CD4-positive, alpha-beta T cell treated with Interleukin-1 beta for 1 hour (primary cell): ENCODE measurements at places on chromosomes 3 and 15.

- DNase-seq = no peak
Measured at GRCh38 chr15:84715441-84716035, 401 bp downstream of the SEC11A start.

DNA sequence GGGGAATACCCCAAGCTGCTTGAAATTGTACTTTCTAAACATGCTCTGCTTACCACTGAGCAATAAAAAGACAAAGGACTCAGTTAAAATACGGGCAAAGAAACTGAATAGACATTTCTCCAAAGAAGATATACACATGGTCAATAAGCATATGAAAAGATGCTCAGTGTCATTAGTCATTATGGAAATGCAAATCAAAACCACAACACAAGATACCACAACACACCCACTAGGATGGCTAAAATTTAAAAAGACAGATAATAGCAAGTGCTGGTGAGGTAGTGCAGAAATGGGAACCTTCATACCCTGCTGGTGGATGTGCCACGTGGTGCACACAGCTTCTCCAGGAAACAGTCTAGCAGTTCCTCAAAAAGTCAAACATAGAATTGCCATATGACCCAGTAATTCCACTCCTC is 21.3 kb downstream of the LRIG1 start:
- DNase-seq = no peak

DNA sequence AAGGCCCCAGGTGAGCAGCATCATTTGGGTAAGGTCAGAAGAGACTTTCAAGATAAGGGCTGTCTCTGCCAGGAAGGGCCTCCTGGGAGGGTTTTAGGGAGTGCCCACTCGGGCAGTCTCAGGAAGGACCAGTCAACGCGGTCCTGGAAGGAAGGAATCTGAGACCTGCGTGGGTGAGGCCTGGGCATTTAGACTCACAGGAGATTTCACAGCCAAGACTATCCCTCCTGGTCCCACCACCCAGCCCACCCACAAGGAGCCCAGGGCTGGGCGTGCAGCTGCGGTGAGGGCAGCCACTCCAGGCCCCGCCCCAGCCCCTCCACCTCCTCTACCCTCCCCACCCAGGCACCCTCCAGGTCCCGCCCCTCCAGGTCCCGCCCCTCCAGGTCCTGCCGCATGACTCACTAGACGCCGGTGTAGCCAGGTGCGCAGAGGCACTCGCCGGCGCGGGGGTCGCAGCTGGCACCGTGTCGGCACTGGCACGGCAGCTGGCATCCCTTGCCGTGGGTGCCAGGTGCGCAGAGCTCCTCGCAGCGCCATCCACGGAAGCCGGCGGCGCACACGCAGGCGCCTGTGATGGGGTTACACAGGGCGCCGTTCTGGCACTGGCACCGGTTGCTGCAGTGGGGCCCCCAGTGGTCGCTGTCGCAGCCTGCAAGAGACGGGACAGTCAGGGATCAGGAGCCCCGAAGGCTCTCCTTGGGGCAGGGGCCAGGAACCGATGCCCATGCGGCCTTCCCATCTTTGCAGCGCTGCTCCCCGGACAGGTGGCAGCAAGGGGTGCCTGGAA is 112.7 kb downstream of the RAB11A start:
- peak; percentile 68 for DNase-seq

DNA sequence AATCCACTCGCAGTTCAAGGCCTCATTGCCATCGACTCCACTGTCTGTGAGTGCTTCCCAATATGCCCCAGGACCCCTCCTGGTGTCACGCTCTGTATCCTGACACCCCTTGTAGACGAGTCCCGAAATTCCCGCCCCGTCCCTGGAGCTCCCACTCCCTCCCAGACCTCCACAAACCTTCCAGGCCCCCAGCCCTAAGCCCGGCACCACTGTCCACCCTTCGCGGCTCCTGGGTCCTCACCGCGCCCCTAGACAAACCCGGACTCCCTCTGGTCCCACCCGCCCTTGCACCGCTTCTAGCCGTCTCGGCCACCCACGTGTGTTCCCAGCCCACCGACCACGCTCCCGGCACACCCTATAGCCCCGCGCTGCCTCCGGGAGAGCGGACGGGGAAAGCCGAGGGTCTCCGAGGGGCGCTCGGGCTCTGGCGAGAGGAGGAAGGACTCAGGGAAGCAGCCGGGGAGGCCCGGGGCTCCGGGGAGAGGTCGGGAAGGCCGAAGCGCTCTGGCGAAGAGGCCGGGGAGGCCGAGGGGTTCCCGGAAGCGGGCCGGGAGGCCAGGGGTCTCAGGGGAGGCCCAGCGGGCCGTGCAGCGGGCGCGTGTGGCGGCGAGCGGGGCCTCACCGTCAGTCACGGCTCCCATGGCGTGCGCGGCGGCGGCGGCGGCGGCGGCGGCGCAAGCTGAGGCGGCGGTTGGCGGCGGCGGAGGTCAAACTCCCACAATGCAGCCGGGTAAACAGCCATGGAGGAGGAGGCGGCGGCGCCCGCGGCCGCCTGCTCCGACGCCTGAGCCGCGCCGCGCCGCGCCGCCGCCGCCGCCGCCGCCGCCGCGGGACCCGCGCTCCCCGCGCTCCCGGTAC is at the start of the genes ATXN7 and THOC7:
Gene ATXN7 (plus strand): TSS at position 718 of the 858 bp plus-strand sequence. CDS start 48,732 bp downstream, outside the sequence.
Gene THOC7 (minus strand): TSS at position 656 of the 858 bp plus-strand sequence. CDS start 15 bp downstream, at position 641.
- peak; percentile 75 for DNase-seq

DNA sequence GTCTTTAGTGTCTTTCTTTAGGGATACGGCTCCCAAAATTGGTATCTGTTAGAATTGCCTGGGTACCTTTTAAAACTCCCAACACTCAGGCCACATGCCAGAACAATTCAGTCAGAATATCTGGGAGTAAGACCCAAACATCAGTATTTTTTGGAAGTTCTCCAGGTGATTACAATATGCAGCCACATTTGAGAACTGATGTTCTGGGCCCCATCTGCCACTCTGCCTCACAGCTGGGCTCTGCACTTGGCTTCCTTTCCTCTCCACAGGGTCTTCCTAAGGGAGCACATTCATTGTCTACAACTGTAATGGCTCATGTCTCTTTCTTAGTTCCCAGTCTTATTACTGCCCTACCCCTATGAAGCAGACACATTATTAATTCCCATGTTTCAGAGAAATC is 394.5 kb downstream of the MFSD1 start:
- DNase-seq = no peak

DNA sequence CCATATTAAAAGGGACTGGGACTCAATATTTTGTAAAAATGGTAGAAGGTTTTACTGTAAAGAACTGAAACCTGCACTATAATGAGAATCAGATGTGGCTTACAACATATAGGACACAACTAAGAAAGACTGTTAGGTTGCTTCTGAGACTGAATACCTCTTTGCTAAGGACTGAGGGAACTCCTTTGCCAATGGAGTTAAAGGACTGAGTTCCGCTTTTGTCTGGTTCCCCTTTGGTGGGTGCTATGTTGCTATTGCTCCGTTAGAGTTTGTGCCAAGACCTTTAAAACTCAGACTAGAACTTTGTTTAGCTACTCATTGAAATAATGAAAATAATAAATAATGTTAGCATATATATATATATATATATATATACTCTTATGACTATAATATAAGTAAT is 147.8 kb upstream of the KCNMB2 start:
- DNase-seq = no peak

GRCh38 chr15:67127965-67128364 is 62.6 kb downstream of the SMAD3 start:
- DNase-seq = no peak

DNA sequence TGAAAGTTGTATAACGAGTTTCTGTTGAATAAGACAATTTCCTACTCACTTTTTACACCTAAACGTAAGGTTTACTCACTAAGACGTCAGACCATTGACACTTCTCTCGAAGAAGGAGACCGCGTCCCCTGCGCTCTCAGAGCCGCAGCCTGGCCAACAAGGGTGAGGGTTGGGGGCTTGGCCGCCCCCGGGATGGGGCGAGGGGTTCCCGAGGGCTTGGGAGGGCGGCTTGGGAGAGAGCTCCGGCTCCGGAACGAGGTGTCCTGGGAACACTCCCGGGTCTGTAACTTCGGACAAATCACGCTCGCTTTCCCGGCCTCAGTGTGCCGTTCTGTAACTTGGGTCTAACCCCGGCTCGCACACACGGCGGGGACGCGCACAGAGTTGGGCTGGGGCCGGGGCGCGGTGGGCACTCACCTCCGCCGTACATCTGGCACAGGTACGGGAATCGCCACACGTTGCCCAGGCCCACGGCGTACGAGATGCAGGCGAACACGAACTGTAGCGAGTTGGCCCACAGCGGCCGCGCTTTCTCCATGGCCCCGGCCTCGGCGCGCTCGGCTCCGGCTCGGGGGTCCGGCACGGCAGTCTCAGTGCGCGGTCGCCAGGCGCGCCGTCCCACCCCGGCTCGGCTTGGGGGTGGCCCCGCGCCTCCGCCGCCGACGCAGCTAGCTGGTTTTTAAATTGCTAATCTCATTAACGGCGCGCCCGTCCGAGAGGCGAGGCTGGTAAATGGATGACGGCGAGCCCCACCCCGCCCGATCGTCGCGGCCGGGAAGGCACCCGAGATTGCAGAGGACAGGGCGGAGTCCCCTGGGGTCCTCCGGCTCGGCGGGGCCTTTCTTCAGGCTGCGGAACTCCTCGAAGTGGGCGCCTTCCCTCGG is at the start of gene SLC6A20:
Gene SLC6A20 (minus strand): TSS at position 655 of the 884 bp plus-strand sequence. CDS start 117 bp downstream, at position 538.
- no peak for DNase-seq

GRCh38 chr3:179512378-179512777 is 50.3 kb upstream of the ACTL6A start:
- no peak for DNase-seq

GRCh38 chr3:118778201-118778600 is 256.4 kb downstream of the IGSF11 start:
- no peak for DNase-seq

GRCh38 chr3:195809291-195809785 is 2.4 kb downstream of the MUC4 start:
- DNase-seq = no peak

DNA sequence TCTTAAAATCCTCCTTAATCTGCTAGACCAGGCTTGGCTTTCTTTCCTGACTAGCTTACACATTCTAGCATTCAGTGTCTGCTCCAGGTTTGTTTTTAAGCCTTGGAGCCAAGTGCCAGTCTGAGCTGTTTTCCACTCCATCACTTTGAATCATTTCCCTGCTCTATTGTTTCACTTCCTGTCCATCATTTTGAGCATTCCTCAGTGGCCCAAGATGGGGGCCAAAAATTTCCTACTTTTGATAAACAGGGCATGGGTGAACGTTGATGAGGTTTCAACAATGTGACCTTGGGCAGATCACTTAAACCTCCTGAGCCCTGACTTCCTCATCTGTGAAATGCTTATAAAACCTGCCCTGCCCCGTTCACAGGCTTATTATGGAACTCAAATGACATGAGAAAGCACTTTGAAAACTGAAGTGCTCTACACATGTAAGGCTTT is 4.4 kb downstream of the CYP19A1 start:
- peak; percentile 3 for DNase-seq

- no peak for DNase-seq
Measured at GRCh38 chr15:78992416-78993256, 47.8 kb upstream of the CTSH start.

DNA sequence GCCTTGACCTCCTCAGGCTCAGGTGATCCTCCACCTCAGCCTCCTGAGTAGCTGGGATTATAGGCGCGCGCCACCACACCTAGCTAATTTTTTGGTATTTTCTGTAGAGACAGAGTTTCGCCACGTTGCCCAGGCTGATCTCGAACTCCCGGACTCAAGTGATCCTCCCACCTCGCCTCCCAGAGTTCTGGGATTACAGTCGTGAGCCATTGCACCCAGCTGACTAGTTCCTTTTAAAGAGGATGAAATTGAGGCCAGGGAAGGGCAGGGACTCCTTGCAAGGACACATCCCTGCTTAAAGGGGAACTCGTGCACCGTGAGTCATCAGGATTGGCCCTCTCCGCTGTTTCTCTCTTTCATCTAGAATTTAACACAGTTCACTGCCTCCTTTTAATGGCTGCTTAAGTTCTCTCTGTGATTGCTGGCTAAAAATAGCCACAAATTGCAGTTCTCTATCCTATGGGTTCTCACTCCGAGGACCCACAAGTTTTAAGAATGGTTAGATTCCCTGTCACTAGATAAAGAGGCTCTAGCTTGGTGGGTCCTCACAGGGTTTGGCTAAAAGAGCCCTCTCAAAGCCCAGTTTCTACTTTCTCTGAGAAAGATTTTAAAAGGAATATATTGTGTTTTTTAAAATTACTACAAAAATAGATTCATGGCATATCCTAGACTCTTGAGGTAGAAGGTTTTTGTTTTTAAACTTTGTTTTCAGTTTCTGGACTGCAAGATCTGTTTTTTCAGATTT is 1.4 kb downstream of the CRTAP start:
- DNase-seq = no peak

- no peak for DNase-seq
Measured at GRCh38 chr3:74288761-74289160, 325.7 kb downstream of the CNTN3 start.
